Right hindlimb (tissue), 1 donor: ENCODE measurements at places on chromosomes 11 and 22.

DNA sequence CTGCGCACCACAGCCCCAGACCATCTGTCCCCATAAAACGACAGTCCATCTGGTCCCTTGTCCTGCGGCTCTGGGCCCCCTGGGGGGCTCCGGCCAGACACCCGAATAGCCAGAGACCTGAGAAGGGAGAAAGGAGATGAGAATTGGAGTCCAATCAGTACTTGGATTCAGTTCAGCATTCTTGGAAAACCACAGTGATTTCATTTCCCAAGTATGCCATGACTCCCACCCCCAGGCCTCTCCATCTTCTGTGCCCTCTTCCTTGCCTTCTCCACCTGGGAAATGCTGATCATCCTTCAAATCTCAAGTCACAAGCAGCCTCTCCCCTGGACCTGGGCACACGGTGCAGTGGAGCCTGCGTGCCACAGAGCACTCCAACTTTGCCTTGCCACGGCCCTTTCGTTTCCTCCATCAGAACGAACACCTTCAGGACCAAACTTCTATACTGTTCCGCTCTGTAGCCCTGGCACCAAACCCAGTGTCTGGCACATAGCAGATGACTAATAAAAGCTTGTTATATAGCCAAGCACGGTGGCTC lies 10.9 kb upstream of the MFNG start:
- no peak for DNase-seq

- DNase-seq = peak; percentile 6
These were observed 95.6 kb downstream of the CTTN start for GRCh38 chr11:70493891-70494290.

DNA sequence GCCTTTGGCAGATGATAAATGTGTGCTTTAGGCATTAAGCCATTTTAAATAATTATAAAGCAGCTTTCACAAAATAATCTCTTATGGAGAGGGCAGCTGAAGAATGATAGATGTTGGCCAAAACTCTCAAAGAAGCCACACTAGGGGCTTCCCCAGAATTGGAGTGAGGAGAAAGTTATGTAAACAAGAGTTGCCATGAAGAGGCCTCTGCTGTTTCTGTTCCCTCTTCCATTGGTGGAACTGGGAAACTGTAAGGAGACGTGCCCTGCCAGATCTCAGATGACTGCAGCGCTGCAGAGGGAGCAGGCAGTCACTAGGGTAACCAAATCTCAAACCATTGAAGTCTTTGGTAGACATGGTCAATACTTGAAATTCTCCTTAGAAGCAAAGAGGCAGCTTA lies 19.4 kb upstream of the APLP2 start:
- DNase-seq = no peak

DNA sequence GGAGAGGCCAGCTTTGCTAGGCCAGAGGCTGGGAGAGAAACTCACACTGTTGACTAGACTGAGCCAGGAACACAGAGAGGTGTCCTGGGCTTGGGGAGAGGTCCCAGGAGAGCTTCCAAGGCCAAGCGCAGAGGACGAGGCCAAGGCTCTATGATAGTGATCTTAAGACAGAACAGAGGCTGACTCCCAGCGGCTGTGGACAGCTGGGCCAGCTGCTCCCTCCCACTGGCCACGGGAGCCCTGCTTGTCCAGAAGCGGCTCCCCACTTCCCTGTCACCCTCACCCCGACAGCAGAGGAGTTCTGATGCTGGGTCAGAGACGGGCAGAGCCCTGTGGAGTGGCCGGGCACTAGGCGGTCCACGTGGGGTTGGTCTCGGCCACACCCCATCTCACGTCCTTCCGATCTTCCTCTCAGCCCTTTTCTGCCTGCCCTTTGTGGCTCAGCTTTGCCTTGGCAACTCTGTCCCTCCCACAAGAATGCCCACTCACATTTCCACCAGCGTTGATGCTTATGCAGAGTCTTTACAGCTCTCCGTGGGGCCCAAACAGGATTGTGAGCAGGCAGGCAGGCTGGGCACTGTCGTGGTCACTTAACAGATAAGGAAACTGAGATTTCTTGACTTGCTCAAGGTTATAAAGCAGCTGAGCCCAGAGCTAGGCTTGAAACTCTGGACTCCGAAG lies 68.2 kb downstream of the FBXO7 start:
- peak; percentile 49 for DNase-seq

DNA sequence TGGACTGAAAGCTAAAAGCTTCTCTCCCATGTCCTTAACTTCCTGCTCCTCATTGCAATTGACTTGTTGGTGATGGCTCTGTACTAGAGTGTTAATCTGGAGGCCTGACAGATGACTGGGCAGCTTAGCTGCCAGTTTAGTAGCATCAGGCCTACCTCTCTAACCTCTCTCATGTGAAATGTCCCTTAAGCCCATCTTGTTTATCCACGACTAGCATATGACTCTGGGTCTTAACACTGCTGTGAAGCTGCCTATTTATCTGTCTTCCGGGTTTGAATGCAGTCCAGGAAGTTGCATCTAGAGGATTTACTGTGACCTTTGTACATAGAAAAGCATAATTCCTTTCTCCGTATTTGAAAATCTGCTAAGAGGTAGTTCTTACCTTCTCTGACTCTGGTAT lies 85.3 kb upstream of the HORMAD2 start:
- DNase-seq = no peak

DNA sequence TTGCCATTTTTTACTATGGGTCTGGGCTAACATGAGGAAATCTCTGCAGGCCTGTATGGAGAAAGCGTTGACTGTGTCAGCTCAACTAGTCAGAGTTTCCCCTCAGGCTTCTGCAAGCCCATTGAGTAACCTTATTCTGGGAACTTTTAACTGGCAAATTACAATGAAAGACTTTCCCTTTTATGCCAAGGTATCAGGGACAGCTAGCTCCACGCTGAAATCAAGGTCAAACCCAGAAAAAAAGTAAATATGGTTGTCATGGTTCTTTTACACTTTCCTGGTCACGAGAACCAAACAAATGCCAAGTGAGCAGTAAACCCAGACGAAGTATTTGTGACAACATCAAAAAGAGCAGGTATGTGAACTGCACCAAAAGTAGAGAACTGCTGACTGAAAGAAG lies 13.8 kb downstream of the OSBP start:
- no peak for DNase-seq

- no peak for DNase-seq
These were observed 108.8 kb upstream of the CD44 start for GRCh38 chr11:35029979-35030682.

DNA sequence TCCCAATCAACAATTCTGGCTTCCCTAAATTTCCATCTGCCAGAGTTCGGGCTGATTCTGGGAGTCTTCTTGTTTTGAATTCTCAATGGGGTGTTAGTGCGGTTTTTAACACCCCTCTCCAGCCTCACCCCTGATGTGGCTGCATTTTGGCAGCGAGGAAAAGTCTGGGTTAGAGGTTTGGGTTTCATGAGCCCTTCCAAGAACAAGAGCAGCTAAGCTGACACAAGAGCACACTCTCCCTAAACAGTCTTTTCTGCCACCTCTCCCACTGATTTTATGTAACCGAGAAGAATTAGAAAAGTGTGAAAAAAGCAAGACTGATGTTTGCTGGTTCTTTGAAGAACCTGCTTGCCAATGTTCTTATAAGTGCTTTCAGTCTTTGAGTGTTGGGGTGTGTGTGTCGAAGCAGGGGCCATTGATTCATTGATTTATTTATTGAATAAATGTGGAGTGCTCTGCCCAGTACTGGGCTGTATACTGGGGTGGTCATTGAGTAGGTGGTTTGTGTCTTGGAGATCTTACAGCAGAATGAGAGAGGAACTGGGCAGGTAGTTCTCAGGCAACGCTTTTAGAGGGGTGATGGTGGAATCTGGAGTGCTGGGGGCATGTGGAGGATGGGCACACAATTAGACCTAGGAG lies 101.5 kb downstream of the TRAF6 start:
- DNase-seq = no peak
